Dermis microvascular lymphatic vessel endothelial cell (primary cell): ENCODE measurements at places on chromosomes 12 and 14.

DNA sequence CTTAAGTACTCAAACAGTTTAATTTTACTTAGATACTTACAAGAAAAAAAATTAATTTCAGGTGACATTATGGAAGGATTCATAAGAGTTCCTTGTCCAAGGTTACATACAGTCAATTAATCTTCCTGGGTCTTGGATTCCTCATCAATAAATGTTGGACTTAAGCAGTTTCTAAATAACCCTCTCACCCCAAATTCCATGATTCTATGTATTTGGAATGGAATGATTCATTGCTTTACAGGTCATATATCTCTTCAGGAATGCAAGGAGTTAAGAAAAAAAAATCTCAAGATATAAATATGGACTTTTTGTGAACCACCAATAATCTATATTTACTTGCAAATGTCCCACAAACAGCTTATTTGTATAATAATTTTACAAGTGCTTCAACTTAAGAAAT is 84.2 kb upstream of the BMP4 start:
- no peak for DNase-seq

DNA sequence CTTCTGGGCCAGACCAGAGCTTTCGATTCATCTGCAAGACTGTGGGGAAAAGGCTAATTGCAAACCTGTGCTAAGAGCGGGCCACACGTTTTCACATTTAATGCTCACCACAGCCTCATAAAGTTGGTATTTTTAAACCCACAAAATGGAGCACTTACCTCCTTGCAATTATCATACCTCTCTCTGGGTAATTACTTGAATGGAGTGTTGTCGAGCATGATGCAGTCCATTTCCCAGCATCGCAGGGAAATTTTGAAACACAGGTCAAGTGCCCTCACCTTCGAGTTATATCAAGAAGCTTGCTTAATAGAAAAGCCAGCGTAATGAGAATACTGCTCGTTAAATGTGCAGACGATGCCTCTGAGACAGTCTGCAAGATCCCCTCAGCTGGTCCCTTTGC is 8.8 kb upstream of the IFI27L2 start:
- no peak for DNase-seq

- DNase-seq, result no peak
Observed at GRCh38 chr14:42112108-42112507, 505.4 kb downstream of the LRFN5 start.

- DNase-seq, result peak; percentile 87
Observed at GRCh38 chr14:22099942-22100763, 426.5 kb upstream of the OR4E1 start.

DNA sequence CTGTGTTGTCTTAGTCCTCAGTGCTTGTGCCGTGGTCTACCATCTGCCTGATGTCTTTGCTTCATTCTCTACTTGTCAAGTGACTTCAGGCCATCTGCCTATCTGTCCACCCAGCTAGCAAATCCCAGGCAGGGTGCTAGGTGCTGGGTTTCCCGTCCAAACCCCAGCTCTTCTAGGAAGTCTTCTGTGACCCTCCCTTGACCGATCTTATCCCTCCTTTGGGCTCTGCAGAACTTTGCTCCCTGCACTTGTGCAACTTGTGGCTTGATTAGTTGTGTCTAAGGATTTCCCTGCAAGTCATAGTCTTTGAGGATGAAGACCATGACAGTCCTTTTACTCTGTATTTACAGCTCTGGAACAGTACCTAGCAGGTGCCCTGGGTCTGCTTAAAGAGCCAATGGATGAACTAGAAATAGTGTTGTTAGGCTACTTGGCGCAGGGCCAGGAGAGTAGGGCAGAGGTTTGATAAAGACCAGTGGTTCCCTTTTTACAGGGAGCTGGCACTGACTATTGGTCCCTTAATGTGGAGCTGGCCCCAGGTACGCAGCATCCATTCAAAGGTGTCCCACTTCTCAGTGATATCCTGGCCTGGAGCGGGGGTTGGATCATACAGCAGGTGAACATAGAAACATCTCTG is 60.1 kb downstream of the ADCK1 start:
- DNase-seq, result no peak

DNA sequence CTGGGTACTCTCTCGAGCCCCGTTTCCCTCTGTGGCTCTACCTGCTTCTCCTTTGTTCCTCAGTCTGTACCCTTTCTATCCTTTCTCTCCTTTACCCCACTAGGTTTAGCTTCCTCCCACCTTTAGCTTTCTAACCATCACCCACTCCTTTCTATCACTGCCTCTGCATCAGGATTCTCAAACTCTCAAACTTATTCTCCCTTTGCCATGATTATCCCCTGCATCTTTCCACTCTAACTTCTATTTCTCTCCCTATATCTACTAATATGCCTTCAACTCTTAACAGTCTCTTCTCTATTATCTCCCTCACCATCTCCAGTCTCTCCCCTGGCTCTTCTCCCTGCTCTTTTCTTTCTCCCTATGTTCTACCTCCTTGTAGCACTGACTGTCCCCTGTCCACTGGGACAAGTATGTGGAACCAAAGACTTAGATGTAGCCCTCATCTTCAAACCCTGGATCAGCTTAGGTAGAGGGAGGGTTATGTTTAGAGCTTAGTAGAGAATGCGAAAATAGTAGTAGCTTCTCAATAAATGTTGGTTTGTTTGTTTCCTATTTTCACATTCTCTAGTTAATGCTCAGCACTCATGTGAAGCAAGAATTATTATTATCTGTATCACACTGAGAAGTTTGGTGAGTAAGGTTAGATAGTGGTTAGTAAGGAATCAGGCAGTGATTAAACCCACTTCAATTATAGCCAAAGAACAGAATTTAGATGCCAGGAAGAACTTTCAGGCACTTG is 3.4 kb downstream of the GDF11 start:
- DNase-seq, result no peak

DNA sequence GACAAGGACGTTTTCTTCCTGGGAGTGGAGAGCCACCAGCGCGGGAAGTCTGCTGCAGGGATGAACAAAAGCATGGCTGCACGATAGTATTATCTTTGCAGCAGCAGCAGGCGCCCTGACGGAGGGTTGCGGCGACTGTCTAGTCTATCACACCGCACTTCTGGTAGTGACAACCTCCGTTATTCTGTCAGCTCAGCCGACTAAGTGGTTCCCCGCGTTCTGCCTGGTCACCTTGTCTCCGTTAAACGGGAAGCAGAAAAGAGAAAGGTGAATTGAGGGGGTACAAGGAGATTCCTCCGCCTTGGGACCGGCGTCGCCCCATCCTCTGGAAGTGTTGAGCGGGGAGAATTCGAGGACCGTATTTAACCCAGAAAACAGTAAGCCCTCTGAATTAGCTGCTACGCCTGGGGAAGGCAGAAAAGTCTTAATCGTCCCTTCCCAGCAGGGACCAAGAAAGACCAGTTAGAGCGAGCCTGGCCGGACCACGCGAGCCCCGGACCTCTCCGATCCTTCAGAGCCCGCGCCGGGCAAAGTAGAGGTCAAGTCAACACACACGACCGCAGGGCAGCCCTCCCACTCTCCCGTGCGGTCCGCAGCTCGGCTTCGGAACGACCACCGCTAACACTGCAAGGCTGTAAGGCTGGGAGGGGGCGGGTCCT is 536 bp upstream of the DAAM1 start:
- no peak for DNase-seq

- DNase-seq, result no peak
Observed at GRCh38 chr12:105724641-105725040, 394.1 kb downstream of the C12orf75 start.

- DNase-seq, result peak; percentile 21
Observed at GRCh38 chr14:22882529-22883172, 371 bp upstream of the REM2 start.

- DNase-seq, result no peak
Observed at GRCh38 chr12:203462-204260, 10.3 kb downstream of the SLC6A12 start.
